ENCODE measurements at places on chromosomes 7 and 10.
A peak's percentile ranks its signal among the peaks of the same experiment; 100 is the strongest.

GRCh38 chr7:131110297-131111080, 217.2 kb upstream of the MKLN1 start:
- DNase-seq: no peak

DNA sequence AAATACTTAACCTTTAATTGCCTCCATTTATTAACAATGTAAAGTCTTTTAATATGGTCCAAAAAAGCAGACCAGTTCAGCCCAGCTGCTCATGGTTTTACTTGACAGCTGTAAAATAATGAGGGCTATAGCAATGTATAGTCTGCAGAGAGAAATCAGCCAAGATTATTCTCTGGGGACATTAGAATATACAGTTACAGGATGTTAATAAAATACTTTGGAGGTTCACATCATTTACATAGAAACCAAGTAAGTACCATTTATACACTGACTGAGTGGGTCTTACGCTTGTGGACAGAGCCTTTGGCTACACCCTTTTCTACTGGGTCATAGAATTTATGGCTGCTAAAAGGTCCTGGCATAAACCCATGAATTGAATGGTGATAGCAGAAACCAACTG, 340.7 kb upstream of the CELF2 start:
- no peak for DNase-seq

DNA sequence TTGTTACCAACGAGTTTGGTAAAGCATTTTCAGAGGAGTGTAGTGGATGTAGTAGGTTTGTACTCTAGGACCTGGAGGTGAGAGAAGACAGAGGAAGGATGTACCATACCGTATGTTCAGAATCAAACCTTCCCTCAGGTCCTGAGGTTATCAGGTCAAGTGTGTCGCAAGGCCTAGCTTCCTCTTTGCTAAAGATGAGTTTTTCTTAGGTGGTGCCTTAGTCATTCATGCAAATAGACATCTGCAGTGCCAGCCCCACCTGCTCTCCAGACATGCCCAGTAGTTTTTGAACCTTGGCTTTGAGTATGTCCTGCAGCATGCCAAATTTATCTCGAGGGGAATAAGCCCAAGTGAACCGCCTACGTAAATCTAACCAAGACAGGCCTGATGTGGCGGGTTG, 71.3 kb downstream of the HDAC9 start:
- no peak for DNase-seq

DNA sequence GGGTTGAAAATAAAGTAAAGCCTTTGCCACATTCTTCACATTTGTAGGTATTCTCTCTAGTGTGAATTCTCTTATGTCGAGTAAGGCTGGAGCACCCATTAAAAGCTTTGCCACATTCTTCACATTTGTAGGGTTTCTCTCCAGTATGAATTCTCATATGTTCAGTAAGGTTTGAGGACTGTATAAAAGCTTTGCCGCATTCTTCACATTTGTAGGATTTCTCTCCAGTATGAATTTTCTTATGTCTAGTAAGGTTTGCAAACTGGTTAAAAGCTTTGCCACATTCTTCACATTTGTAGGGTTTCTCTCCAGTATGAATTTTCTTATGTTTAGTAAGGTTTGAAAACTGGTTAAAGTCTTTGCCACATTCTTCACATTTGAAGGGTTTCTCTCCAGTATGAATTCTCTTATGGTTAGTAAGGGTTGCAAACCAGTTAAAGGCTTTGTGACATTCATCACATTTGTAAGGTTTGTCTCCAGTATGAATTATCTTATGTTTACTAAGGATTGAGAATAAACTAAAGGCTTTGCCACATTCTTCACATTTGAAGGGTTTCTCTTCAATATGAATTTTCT, 41.4 kb downstream of the ZNF680 start:
- no peak for DNase-seq

GRCh38 chr10:1425879-1426278, 311.4 kb downstream of the ADARB2 start:
- DNase-seq: no peak

DNA sequence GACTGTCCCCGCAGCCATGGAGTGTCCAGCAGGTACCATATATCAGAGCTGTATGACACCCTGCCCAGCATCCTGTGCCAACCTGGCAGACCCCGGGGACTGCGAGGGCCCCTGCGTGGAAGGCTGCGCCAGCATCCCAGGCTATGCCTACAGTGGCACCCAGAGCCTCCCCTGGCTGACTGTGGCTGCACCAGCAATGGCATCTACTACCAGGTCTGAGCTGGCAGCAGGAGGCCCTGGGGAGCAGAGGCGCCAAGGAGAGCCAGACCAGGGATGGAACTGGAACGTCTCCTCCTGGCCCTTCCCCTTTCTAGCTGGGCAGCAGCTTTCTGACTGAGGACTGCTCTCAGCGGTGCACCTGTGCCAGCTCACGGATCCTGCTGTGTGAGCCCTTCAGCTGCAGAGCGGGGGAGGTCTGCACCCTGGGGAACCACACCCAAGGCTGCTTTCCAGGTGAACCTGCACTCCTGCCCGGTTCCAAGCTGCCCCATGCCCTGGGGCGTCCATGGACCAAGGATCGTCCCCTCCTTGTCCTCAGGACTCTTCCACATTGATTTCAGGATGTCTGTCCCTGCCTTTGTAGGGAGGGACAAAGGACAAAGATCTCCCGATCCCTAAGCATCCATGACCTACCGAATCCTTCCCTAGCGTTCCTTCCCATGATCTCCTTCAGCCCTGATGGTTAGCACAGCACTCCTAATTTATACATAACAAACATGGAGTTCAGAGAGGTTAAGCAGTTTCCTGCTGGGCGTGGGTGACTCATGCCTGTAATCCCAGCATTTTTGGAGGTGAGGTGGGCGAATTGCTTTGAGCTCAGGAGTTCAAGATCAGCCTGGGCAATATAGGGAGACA, 33.3 kb downstream of the EPHB4 start:
- DNase-seq: no peak

- DNase-seq: no peak
Observed at GRCh38 chr10:49333192-49333591, 34.2 kb downstream of the C10orf71 start.

GRCh38 chr7:108002726-108003598, at the start of gene LAMB1:
TSS of gene LAMB1 (minus strand) at chr7:108003161. CDS start at chr7:108002885, 276 bp downstream.
- no peak for DNase-seq

DNA sequence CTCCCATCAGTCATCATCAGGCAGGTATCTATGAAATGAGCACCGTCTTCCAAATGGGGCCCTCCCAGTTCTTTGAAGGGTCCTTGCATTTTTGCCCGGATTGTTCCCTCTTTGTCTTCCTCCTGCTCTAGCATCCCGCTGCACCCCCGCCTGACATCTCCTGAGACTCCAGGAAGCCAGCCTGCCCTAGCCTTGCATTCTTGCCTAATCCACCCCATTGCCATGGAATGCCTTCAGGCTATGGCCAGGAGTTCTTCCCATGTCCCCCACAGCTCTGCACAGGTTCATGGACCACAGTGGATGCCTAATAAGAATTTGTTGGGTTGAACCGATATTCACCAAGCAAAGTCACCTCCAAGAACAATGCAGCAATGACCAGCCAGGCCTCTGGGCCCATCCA, 62.1 kb downstream of the ZMIZ1 start:
- no peak for DNase-seq

- no peak for DNase-seq
Observed at GRCh38 chr7:79820387-79820786, 314.2 kb upstream of the GNAI1 start.

- no peak for DNase-seq
Observed at GRCh38 chr7:17524746-17525145, 226.3 kb downstream of the AHR start.

DNA sequence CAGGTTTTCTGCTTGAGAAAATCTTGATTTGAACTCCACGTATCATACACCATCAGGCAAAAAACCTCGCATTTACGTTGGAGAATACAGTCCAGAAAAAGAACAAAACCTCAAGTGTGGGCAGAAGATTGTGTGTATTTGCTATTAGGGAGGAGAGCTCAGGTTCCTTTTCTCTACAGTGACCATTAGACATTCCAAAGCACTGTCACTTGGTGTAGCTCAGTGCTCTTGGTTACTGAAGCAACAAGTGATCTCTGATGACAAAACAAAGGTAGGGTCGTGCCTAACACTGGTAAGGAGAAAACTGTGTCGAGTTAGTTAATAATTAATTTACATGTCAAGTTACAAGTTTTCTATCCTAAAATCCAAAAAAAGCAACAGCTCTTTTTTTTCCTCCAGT, 72.6 kb downstream of the C1GALT1 start:
- no peak for DNase-seq

- no peak for DNase-seq
Observed at GRCh38 chr7:140649556-140650205, 9.1 kb upstream of the DENND2A start.

DNA sequence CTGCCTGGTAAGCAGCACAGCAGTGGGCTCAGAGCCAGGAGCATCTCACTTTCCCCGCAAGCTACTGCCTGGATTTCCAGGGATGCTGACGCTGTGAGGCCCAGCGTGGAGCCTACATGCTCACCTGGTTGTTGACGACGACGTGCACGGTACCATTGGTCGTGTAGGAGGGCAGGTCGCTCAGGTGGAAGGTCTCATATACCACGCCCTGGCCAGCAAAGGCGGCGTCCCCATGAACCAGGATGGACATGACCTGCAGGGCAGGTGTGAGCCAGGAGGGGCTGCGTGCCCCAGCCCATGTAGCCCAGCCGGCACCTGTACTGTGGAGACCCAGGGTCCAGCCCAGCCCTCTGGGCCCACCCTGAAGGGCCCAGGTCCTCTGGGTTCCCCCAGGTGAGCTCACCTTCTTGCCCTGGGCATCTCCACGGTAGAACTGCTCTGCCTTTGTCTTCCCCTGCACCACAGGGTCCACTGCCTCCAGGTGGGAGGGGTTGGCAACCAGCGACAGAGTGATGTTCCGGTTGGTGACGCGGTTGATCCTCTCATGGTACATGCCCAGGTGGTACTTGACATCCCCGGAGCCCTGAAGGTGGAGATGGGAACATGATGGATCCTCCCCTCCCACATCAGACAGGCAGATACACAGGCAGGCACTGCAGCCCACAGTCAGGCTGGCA, 15.4 kb downstream of the OGDHL start:
- no peak for DNase-seq

- peak; percentile 54 for DNase-seq
Observed at GRCh38 chr7:151232917-151233701, 826 bp downstream of the CHPF2 start.

DNA sequence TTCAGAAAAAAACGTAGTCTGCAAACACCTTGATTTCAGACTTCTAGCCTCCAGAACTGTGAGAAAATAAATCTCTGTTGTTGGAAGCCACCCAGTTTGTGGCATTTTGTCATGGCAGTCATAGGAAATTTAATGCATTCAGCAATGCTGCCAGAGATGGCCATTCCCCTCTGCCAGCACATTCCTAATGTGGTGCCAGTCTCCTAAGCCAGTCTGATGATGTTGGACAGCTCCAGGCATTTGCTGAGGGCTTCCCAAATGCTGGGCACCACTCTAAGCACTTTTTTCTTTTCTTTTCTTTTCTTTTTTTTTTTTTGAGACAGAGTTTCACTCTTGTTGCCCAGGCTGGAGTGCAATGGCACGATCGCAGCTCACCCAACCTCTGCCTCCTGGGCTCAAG, 666.7 kb upstream of the C7orf33 start:
- no peak for DNase-seq

DNA sequence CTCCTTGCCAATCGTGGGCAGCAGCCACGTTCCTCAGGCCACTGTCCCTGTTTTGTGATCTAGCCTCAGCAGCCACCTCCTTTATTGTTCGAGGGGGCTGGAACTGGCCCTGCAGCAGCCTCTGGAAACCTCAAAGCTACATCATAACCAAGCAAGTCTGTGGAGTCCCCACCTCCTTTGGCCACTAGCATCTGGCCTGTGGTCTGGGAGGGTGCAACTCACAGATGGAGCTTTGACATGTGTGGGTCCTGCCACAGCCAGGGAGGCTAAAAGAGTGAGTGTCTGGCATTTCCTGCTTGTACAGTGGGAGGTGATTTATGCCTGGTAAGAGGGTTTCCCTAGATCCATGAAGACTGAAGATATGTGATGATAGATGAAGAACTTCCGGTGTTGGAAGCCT, 32.3 kb upstream of the NUB1 start:
- no peak for DNase-seq

- no peak for DNase-seq
Observed at GRCh38 chr7:137743021-137743420, 103.8 kb downstream of the DGKI start.

DNA sequence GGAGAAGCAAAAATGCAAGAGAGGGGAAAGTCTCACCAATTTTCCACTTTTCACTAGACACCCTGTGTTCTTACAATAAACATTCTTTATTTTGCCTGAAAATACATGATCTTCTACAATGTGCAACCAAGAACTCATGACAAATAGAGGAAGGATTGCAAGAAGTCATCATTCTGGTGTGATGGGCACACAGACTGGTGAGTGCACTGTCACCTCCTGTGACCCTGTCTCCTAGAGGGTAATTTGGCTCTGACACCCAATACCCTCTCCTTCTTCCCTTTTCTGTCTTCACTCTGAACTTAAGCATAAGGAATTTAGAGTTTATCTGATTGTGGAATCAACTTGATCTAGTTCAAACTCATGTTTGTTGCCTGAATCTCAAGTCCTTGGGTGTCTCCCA, 153.7 kb downstream of the SH2D4B start:
- DNase-seq: no peak

DNA sequence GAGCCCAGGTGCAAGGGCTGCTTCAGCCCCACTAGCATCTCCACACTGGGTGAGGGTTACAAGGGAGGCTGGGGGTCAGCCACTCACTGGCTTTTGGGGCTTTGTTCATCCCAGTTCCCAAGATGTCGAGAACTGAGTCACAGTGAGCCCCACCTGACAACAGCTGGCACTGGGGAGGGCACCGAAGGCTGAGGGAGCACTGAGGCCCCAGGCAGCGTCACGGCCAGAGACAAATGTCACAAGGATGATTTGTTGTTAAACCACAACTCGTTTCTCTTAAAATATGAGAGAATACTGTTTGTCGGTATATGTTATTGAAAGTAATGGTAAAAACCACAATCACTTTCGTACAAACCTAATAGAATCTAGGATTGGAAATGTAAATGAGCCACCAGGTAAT, 219.9 kb downstream of the CELF2 start:
- no peak for DNase-seq

DNA sequence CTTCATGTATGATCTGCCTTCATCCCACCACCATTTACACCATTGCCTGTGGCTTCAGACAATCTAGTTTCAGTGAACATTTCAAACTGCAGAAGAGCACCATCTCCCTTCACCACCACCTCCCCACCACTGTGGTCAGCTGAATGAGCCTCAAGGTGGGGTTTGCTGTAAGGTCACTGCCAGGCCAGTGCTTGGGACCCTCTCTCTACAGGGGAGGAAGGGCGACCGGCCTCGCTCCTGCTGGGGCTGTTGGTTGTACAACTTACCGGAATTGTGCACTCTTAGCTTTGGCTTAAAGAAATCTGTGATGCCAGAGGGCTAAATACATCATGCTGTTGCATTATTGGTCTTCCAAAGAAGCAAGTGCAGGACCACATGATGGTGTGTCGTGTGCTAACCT, 26.6 kb downstream of the PFKP start:
- no peak for DNase-seq
